M059J (cell line): ENCODE measurements at places on chromosomes 5 and 9.

GRCh38 chr5:33579152-33579551 is 138.4 kb downstream of the TARS1 start:
- no peak for DNase-seq

DNA sequence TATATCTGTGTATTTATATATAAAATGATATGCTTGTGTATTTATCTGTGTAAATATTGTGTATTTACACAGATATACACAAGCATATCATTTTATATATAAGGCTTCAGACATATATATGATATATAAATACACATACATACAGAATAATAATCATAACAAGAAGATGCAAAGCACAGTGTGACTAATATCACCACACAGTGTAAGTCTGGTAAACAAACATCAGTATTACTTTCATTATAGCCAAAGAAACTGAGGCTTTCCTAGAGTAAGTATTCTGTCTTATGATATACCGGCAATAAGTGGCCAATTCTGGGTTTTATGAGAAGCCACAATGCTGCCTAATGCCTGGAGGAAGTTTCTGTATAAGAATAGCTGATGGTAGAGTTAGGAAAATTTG is 29.9 kb upstream of the RAPGEF6 start:
- no peak for DNase-seq

GRCh38 chr5:18220631-18221030 is 586.4 kb downstream of the TAF11L14 start:
- DNase-seq = peak; percentile 18

DNA sequence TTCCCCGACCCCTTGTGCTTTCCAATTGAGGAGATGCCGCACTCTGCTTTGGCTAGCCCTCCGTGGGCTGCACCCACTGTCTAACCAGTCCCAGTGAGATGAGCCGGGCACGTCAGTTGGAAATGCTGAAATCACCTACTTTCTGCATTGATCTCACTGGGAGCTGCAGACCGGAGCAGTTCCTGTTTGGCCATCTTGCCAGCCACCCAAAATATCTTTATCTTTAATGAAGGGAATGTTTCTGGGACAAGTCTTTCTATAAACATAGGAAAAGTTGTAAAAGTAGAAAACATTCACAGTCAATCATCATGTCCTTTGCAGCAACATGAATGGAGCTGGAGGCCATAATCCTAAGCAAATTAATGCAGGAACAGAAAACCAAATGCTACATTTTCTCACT is 147.6 kb downstream of the RPS23 start:
- DNase-seq = no peak

DNA sequence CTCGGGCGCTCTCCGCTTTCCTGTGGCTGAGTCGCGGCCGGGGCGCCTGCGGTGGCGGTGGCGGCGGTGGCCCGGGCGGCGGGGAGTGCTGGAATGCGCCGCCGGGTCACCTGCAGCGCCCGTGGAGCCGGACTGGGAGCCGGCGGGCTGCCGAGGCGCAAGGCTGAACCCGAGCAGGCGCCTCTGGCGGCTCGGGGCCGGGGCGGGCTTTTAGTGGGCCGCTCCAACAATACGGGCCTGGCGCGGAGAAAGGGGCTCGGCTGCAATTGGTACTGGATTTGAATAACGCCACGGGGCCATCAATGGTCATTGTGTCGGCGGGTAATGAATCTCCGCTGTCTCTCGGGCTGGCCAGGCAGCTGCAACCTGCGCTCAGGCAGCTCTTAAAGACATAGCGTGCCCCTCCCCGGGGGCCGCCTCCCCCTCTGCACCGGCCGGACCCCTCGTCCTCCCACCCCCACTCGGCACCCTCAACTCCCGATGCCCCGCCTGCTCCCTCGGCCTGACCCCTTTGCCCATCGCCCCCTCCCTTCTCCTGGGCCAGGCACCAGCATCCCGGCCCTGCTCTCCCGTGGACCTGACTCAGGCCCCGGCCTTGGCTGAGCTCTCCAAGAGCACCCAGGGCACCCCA is 22.1 kb downstream of the URM1 start:
- DNase-seq = no peak

GRCh38 chr9:115413304-115413703 is 295.3 kb upstream of the TNC start:
- no peak for DNase-seq

GRCh38 chr9:136316271-136316751 is 11.0 kb upstream of the GPSM1 start:
- DNase-seq = no peak

DNA sequence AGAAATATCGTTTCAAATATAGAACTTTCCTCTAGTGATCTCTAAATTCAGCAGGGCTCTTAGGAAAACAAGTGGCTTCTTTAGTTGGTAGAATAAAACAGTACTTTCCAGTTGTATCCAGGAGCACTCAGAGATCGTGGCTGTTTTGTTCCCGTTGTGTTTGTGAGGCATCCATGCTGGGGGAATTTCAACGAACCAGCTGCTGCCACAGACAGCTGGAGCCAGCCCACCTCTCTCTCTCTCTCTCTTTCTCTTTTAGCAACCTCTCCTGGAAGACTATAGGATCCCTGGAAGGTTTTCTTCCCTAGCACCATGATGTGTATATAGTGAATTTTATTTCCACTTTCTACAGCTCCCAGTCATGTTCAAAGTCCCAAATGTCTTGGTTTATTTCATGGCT is 1116.0 kb upstream of the SEMA6A start:
- no peak for DNase-seq

GRCh38 chr9:81849631-81850259 is 78.5 kb upstream of the SPATA31D4 start:
- peak; percentile 79 for DNase-seq

DNA sequence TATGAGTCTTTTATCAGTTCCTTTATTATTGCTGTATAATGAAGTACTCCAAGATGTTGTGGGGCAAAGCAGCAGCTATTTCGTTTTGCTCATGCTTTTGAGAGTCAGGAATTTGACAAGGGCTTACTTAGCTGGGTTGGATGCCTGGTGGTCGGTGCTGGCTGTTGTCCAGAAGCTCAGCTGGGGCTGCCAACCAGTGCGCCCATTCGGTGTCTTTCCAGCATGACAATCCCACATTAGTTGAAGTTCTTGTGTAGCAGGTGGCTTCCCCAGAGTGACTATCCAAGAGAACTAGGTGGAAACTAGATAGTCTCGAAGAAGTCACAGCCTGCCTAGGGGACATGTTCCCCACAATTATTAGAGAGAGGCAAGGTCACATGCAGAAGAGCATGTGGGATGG is 3.4 kb upstream of the FLT4 start:
- DNase-seq = no peak

DNA sequence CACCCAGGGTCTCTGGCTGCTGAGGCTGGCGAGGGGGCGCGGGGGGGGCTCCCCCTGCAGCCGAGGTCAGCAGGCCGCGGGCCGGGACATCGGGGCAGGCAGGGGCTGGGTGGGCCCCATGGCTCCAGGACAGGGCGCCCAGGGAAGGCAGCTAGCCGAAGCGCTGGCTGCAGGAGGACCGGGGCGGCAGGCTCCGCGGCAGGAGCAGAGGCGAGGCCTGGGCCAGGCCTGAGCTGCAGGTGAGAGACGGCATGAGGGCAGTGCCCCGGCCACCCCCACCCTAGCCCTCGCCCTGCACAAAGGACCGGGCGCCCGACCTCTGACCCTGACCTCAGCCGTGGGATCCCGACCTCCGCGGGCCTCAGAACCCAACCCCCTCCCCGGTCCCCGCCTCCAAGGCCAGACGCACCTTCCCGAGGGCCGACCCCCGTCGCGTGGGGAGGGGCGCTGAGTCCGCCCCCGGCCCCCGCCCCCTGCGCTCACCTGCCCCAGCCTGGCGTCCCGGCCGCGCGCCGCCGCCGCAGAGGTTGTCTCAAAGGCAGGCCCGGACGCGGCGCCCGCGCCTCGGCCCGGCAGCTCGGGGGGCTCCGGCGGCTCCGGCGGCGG is 431 bp downstream of the RNF208 start:
- DNase-seq = no peak

- peak; percentile 44 for DNase-seq
Observed at GRCh38 chr9:37329576-37329975, 92.9 kb upstream of the GRHPR start.

- peak; percentile 26 for DNase-seq
Observed at GRCh38 chr9:135559606-135560005, 1.9 kb upstream of the PAEP start.

- no peak for DNase-seq
Observed at GRCh38 chr9:30235068-30235467, 2149.4 kb upstream of the ACO1 start.

GRCh38 chr9:96061293-96061987 is 185.9 kb downstream of the ERCC6L2 start:
- DNase-seq = peak; percentile 51

DNA sequence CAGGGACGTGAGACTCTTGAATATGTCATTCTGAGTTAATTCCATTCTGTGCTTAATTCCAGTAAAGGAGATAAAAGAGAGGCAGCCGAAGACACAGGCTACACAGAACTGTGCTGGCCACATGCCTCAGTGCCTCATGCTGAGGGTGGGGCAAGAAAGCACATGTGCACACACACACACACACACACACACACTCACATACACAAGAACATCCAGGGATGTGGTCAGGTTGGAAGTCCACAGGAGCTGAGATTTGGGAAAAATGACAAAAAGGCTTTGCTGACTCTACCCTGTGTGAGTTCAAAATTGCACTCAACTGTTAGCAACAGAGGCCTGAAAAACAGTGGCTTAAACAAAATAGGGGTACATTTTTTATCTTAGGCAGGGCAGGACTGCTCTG is 40.5 kb downstream of the ALG2 start:
- DNase-seq = no peak

DNA sequence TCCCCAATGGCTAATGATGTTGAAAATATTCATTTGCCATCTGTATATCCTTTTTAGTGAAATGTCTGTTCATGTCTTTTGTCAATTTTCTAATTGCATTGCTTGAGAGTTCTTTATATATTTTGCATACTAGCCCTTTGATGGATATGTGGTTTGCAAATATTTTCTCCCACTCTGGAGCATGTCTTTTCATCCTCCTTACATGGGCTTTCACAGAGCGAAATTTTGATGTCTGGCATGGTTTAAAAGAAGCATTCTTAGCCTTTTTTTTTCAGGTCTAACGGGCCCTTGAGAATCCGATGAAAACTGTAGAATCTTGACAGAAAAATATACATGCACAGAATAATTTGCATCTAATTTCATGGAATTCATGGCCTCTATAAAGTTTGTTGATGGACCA is 44.7 kb downstream of the ARHGEF28 start:
- no peak for DNase-seq

- peak; percentile 56 for DNase-seq
Observed at GRCh38 chr5:141186897-141187512, at the start of gene PCDHB9. PCDHB9 (plus strand) TSS chr5:141187161; CDS start chr5:141187319, 158 bp downstream.

DNA sequence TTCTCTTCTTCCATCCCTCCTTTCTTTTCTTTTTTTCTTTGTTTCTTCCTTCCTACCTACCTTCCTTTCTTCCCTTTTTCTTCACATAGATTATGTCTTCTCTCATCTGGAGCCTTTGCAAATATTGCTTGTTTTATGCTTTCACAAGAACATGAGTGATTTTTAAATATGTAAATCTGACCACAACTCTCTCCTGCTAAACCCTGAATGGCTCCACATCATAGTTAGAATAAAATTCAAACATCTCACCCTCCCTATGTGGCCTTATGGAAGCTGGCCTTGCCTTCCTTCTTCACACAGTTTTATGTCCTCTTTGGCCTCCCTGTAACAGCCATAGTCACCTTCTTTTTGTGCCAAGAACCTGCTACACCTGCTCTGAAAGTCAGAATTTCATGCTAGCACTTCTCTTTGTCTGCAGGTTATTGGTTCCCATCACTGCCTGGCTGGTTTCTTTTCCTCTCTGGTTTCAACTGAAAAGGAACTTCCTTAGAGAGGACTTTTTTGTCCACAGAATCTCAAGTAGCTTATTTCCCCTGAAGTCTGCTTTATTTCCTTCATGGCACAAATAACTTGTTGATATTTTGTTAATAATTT is 114.3 kb upstream of the TNC start:
- DNase-seq = no peak

DNA sequence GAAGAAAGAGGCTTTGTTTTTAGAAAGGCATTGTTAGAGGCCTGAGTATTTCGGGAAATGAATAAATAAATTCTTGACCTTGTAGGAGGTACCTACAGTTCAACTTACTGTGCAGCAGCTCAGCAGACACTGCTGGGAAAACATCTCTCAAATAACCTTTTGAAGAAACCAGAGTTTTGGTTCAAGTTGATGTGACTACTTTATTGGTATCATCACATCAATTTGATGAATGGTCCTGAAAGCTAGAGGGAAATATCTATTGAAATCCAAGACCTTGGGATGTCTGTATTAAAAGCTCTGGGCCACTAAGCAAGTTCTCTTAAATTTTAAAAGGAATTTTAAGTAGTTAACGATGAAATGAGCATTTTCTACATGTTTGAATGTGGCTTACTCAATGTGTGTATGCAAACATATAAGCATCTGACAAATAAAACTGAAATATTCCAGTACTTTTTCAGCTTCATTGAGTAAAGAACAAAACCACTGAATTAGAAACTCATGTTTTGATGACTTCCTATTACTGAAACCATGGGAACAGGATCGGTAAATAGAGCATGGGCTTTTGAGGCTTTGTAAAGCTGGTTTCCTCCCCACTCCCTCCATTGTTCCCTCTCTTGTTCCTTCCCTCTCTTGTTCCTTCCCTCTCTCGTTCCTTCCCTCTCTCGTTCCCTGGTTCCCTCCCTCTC is 36.7 kb downstream of the SLC27A6 start:
- DNase-seq = no peak

- DNase-seq = peak; percentile 34
Observed at GRCh38 chr9:79573412-79573923, 1.7 kb downstream of the TLE4 start.

DNA sequence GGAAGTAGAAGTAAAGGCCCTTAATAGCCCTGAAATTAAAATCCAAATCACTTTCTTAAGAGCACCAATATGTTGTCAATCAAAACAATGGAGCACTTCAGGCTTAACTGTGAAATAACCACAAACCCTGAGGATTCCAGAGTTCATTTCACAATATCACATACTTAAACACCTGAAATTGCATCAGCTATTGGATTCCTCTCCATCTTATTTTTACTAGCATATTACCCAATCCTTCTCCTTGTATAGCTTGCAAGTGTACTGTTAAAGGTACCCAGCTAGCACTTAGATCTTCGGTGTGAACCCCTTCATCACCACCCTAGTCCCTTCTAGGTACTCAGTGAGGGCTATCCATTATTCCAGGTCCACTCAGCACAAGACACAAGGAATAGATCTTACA is 287.3 kb downstream of the EFNA5 start:
- no peak for DNase-seq

GRCh38 chr5:132466433-132467286 is 23.9 kb downstream of the IRF1 start:
- DNase-seq = peak; percentile 88

DNA sequence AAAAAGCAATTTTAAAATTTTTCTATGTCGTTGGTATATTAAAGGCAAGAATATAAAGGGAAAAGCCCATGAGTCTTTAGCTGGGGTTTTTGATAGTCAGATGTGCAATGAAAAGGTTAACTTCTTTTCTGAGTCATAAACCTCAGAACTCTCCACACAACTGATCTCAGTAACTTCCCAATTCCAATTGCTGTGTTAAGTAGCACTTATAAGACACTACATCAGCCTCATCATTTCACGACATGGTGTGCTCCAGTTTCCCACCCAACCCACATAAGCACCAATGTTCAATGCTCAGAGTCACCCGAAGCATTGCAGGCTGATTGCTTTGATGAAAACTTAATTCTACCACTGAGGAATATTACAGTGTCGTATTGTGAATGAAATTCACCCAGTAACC is 155.8 kb downstream of the TSSK1B start:
- DNase-seq = no peak

- DNase-seq = peak; percentile 97
Observed at GRCh38 chr9:70411930-70412831, 2.3 kb downstream of the KLF9 start.
